Activated CD4-positive, alpha-beta T cell treated with anti-CD3 and anti-CD28 coated beads, Interleukin-2, amount 50 U/mL, for 24 hours (primary cell): ENCODE measurements at places on chromosomes 7 and 10.

DNA sequence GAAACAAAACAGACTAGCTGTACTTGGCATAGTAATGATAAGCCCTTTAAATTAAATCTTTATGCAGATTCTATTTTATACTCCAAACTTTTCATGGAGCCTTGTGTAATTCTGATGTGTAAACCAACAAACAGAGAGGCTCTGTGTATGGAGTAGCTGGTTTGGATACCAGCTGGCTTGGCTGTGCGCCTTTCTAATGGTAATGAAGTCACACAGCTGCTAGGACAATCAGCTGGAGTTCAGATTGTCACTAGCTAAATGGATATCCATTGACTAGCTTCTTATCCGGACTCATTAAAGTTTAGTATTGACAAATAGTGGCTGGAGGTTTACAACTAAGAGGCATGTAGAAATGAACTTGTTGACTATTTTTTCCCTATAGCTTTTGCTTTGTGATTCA, 398.4 kb downstream of the DGKB start:
- no peak for DNase-seq

- no peak for DNase-seq
These were observed 1.9 kb downstream of the FZD1 start for GRCh38 chr7:91266067-91266688.

DNA sequence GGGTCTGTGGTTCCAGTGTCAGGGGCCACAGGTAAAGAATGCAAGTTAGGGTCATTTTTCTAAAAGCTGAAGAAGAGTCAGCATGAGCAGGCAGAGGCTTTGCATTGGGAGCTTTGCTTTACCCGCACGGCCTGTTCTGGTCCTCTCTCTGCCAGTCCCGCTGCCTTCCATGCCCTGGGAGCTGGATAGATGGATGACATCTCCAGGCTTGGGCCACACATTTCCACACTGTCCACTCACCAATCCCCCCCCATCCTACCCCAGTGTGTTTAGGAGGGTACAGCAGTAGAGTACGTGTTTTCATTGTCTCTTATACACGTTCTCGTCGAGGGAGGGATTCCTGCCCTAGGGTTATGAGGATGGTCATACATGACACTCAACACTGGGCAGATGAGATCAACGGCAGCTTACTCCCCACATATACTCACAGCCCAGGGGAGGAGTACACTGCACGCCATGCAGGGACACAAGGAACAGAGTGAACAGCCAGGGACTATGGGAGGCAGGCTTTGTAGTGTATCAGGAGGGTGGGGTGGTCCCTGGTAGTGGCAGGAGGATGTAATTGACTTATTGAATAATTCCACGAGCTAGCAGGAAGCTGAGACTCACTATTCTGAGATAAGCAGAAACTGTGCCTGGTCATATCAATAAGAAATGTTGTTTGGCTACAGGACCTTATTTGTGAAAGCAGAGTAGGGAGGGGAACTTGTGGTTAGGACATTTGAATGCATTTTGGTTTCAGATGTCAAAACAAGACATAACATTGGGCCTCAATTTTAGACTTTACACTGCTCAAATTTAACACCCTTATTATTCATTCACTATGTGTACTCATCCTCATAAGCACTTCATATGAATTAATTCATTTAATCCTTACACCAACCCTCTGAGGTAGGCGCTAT, 36.6 kb downstream of the PLPP4 start:
- no peak for DNase-seq

DNA sequence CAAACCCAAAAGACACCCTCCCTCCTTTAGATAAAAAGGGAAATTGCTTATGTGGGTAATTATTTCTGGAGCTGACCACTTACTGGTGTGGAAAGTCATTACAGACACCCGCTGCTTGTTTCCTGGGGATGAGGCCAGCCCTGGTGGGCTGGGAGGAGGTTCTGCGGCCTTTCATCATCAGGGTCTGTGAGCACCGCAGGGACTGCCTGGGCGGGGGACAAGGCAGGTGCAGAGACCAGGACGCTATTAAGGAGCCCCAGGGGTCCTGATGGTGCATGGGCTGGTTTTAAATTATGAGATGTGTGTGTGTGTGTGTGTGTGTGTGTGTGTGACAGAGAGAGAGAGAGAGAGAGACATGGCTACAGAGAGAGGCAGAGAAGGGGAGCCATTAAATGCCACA, 171.2 kb downstream of the DNAJB6 start:
- DNase-seq, result no peak

DNA sequence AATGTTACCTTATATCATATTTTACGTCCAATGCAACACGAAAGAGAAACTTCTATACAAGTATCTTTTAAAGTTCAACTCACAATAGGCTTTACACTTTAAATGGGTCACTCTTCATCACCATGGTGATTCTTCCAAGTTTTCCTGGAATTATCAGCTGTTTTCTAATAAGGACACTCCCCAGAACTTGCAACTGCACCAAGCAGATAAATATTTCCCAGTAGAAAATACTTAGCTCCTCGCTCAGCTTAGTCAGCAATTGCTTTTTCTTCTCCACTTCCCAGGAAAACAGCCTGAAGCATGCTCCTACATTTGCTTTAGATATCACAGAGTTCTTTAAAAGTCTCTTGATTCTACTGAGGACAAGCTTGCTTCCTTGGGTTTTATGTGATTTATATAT, 25.7 kb upstream of the ADD3 start:
- no peak for DNase-seq

DNA sequence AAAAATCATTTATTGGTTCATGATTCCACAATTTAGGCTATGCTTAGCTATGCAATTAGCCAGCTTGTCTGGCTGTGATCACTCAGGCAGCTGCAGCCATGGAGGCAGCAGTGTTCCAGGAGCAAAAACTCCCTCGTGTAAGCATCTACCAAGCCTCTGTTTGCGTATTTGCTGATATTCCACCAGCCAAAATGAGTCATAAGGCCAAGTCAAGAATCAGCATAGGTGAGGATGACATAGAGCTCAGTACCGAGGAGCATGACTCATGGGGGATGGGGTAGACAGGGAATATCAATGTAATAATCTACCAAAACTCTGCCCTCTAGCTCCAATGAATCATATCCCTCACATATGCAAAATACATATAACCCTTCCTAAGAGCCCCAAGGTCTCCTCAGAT, 63.3 kb downstream of the IMMP2L start:
- no peak for DNase-seq
